NCI-H774 (cell line): ENCODE measurements at places on chromosomes 13 and 19.

GRCh38 chr19:49109051-49109450, 5.1 kb upstream of the LIN7B start:
- no peak for DNase-seq

GRCh38 chr19:39963898-39964297, 7.1 kb upstream of the PSMC4 start:
- DNase-seq: no peak

DNA sequence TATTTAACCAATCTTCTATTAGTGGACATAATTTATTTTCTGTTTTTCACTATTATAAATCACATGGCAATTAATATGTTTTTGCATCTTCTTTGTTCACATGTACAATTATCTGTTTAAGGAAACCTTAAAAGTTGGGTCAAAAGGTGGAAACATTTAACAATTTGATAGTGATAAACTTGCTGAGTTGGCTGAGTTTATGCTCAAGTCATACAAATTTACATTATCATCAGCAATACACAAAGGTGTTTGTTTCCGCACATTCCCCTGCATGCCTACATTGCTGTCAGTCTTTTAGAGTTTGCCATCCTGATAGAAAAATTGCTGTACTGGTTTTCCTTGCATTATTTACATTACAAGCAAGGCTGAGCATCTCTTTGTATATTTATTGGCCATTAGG, 139.5 kb downstream of the KCNRG start:
- no peak for DNase-seq

GRCh38 chr13:39820606-39821005, 165.1 kb downstream of the COG6 start:
- no peak for DNase-seq

GRCh38 chr19:39765091-39766076, 13.3 kb upstream of the LEUTX start:
- DNase-seq: no peak

GRCh38 chr19:44686896-44687295, 12.1 kb upstream of the CEACAM16 start:
- DNase-seq: no peak

GRCh38 chr19:2097203-2097885, 629 bp downstream of the IZUMO4 start:
- no peak for DNase-seq

GRCh38 chr13:87678372-87678752, 7.2 kb downstream of the SLITRK5 start:
- DNase-seq: no peak

DNA sequence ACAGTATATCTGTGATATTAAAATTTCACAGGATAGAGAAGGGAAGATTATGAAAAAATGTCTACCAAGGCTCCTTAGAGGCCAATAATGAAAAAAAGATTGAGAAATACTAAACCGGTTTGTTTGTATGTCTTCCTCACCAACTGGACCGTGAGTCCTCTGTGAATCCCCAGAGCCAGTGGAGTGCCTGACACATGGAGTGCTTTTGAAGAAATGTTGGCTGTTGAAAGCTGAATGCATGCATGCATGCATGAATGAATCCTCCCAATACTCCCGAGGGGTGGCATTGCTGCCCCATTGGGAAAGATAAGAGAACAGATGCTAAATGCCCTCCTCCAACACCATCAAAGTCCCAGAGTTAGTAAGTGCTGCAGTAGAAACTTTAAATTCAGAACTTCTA, 152.7 kb upstream of the SERP2 start:
- no peak for DNase-seq
